Adrenal gland (tissue), 19 donors: ENCODE measurements at places on chromosomes 4 and X.

DNA sequence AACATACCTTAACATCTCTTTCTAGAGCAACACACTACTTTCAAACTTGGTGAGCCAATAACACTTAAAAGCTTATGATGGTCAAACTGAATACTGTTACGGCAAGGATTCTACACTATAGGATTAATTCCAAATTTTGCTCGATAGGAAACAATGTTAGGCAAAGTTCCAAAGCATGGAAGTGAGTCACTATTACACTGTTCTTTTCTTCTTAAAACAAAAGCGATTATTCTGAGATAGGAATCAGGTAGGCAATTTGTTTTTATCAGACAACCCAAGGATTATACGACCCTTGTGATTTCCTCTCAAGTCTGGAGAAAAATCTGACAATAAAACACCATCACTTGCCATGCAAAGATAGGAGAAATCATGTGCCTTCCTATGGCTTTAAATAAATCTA, 81.5 kb downstream of the HUWE1 start:
- peaks cover 41% of the 10 kb centered on the region for H3K36me3 ChIP-seq
- no peak overlapping the region for H3K4me3 ChIP-seq
- H3K27me3 ChIP-seq, result peaks cover 8% of the 10 kb centered on the region
- DNase-seq, result no peak
- no peaks in the 10 kb centered on the region for H3K4me1 ChIP-seq
- H3K27ac ChIP-seq, result no peak overlapping the region

- H3K4me3 ChIP-seq, result no peak overlapping the region
- no peaks in the 10 kb centered on the region for H3K36me3 ChIP-seq
- no peaks in the 10 kb centered on the region for H3K4me1 ChIP-seq
- DNase-seq, result no peak
Measured at GRCh38 chr4:123547216-123548165, 150.9 kb downstream of the SPRY1 start.

DNA sequence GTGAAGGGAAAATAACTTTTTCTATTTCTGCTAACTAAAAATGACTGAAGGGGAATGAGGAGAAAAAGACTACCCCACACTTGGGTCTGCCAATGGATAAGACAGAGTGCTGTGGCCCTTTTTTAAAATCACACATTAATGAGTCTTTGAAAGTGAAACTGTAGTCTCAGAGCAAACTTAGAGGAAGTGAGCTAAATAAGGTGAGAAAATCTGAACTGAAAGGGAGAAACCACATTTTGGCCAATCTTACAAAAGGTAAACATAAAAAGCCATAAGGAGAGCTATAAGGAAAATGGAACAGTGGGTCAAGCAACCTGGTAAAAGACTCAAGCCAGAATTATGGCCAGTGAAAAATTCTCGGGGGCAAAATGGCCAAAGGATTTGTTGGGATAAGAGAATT, 755.1 kb upstream of the IGFBP7 start:
- H3K4me3 ChIP-seq, result no peak overlapping the region
- H3K4me1 ChIP-seq, result no peaks in the 10 kb centered on the region
- no peak overlapping the region for H3K27ac ChIP-seq
- no peak for DNase-seq
- H3K36me3 ChIP-seq, result no peaks in the 10 kb centered on the region
- H3K27me3 ChIP-seq, result no peaks in the 10 kb centered on the region

GRCh38 chr4:181688872-181689271, 554.3 kb upstream of the TENM3 start:
- no peaks in the 10 kb centered on the region for H3K27me3 ChIP-seq
- no peak overlapping the region for H3K27ac ChIP-seq
- no peak overlapping the region for H3K4me3 ChIP-seq
- DNase-seq, result no peak
- no peaks in the 10 kb centered on the region for H3K4me1 ChIP-seq
- H3K36me3 ChIP-seq, result no peaks in the 10 kb centered on the region

DNA sequence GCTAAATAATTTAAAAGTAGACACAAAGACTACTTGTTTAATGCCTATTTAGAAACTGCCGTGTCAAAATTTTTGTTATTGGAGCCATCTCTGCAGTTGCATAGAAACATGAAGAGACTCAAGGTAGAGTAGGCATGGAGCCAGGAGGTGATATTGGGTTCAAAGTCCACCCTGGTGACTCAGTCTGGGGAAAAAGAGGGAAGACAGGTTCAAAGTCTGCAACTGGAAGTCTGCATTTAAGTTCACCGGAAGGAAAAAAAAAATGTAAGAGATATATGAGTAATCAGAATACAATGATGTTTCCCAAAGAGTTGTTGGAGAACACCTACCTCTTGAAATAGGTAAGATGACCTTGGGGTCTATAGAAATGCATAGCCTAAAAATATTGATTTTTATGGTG, 67.4 kb upstream of the QRFPR start:
- H3K36me3 ChIP-seq, result no peaks in the 10 kb centered on the region
- H3K4me3 ChIP-seq, result no peak overlapping the region
- H3K4me1 ChIP-seq, result no peaks in the 10 kb centered on the region
- no peak for DNase-seq
- no peak overlapping the region for H3K27ac ChIP-seq

- H3K36me3 ChIP-seq, result no peaks in the 10 kb centered on the region
- H3K27me3 ChIP-seq, result no peaks in the 10 kb centered on the region
- H3K27ac ChIP-seq, result no peak overlapping the region
Measured at GRCh38 chrX:15804563-15804962, 14.3 kb downstream of the ZRSR2 start.

DNA sequence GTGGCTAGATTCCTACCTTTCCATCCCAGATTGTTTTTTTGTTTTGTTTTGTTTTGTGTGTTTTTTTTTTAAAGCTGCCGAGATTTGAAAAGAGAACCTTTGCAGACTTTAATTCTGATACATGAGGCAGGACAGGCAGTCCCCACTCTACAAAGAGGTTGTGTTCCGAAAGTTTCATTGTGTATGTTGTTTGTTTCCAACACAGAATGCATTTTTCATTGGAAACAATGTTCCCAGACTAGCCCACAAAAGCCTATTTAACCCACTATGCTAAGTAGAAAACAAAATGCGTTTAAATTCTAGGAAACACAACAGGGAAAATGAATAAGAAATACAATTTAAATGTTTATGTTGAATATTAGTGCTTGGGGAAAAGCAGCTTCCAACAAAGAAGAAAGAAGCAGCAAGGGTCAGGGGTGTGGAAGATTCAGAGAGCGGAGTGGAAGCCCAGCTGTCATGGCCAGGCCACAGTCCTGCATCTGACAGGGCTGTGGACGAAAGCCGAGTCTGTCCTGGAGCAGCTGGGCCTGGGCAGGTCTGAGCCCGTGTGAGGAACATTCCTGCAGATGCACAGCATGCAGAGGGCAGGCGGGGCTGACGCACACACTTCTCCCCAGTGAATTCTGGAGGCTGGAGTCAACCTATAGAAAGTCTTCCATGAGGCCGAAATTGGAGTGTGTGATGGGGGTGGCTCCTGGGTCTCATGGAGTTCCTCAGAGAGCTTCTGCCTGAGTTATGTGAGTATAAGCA, 12.4 kb upstream of the SETD7 start:
- no peaks in the 10 kb centered on the region for H3K4me1 ChIP-seq
- no peaks in the 10 kb centered on the region for H3K36me3 ChIP-seq
- H3K27ac ChIP-seq, result no peak overlapping the region
- no peak for DNase-seq
- H3K27me3 ChIP-seq, result no peaks in the 10 kb centered on the region
- H3K4me3 ChIP-seq, result no peak overlapping the region

- H3K4me3 ChIP-seq, result no peak overlapping the region
- no peaks in the 10 kb centered on the region for H3K36me3 ChIP-seq
- peak; percentile 35 for DNase-seq
Measured at GRCh38 chrX:38817004-38817703, 15.9 kb downstream of the MID1IP1 start.

DNA sequence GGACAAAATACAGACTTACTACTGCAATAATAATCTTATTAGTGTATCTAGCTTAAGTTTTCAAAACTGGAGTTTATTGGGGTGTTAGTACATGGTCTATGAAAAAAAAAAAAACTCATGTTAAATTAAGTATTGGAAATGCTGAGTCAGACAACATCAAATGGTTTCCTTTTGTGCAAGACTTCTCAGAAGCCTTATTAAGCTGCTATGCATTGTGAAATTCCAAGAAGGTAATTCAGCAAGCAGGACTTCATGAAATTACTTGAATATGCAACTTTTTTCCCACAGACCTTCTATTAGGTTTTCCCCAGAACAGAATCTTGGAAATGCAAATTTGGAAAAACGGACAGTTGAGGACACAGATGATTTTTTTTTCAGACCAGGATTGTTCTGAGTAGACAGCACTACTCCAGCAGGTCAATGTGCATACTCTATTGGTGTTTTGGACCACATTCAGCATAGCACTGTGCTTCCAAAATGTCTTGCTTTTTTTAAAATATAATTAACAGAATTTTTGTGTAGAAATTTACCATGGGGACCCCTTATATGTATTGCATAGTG, 568.8 kb upstream of the TENM3 start:
- H3K4me1 ChIP-seq, result no peaks in the 10 kb centered on the region
- no peaks in the 10 kb centered on the region for H3K27me3 ChIP-seq
- no peak for DNase-seq
- no peak overlapping the region for H3K4me3 ChIP-seq
- H3K36me3 ChIP-seq, result no peaks in the 10 kb centered on the region

GRCh38 chrX:129472116-129472515, 51.2 kb downstream of the SMARCA1 start:
- H3K27ac ChIP-seq, result no peak overlapping the region
- no peaks in the 10 kb centered on the region for H3K36me3 ChIP-seq
- DNase-seq, result no peak
- no peaks in the 10 kb centered on the region for H3K4me1 ChIP-seq

DNA sequence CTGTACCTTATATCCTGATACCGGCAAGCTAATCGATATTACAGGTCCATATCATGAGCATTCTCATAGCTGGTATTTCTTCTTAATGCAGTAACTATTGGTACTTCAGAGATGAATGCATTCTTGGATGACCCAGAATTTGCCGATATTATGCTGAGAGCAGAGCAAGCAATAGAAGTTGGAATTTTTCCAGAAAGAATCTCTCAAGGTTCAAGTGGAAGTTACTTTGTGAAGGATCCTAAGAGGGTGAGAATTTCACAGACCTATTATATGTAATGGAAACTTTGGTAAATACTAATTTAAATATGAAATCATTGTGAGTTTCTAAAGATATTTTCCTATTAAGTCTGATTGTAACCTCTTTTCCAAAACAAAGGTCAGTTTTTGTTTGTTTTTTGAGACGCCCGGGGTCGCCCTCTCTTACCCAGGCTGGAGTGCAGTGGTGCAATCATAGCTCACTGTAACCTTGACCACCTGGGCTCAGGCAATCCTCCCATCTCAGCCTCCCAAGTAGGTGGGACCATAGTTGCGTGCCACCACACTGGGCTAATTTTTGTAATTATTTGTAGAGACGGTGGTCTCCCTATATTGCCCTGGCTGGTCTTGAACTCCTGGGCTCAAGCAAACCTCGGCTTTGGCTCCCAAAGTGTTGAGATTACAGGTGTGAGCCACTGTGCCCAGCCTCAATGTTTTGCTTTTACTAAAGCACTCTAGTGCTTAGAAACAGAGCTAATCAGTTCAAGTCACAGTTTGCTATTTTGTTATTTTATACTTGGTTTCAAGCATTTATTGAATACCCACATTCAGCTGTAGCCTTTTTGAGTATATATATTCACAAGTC, 18.6 kb downstream of the PI4K2B start:
- H3K4me3 ChIP-seq, result no peak overlapping the region
- no peak for DNase-seq
- H3K27ac ChIP-seq, result no peak overlapping the region
- H3K27me3 ChIP-seq, result no peaks in the 10 kb centered on the region
- peaks cover 7% of the 10 kb centered on the region for H3K4me1 ChIP-seq

- no peak overlapping the region for H3K4me3 ChIP-seq
- peaks cover 5% of the 10 kb centered on the region for H3K27me3 ChIP-seq
- no peaks in the 10 kb centered on the region for H3K4me1 ChIP-seq
- no peak overlapping the region for H3K27ac ChIP-seq
- H3K36me3 ChIP-seq, result no peaks in the 10 kb centered on the region
- no peak for DNase-seq
Measured at GRCh38 chr4:15168759-15169158, 166.5 kb downstream of the CPEB2 start.

DNA sequence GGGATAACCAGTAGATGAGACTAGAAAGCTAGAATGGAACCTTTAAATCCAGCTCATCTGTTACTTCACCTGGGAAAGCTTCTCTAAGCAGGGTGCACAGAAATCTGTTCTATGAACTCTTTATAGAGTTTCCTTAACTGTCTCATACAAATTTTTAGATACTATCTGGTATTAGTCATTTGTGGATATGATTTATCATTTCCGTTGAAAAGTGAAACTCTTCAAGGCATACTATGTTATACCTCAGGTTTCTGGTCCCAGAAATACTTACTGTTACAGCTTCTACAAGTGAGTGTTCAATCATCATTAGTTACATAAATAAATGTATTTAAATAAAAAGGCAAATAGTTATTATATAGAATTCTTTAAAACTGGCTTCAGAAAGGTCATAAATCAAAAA, 298.3 kb upstream of the AGA start:
- no peaks in the 10 kb centered on the region for H3K4me1 ChIP-seq
- no peak overlapping the region for H3K4me3 ChIP-seq
- DNase-seq, result no peak
- no peaks in the 10 kb centered on the region for H3K27me3 ChIP-seq
- no peak overlapping the region for H3K27ac ChIP-seq

GRCh38 chr4:41134581-41134980, 79.8 kb downstream of the APBB2 start:
- H3K27me3 ChIP-seq, result no peaks in the 10 kb centered on the region
- peaks cover 32% of the 10 kb centered on the region for H3K4me1 ChIP-seq
- no peak overlapping the region for H3K27ac ChIP-seq

GRCh38 chrX:116142976-116143375, 27.6 kb upstream of the AGTR2 start:
- H3K4me3 ChIP-seq, result no peak overlapping the region
- DNase-seq, result no peak
- no peaks in the 10 kb centered on the region for H3K36me3 ChIP-seq

- peak; percentile 71 for DNase-seq
- H3K27me3 ChIP-seq, result no peaks in the 10 kb centered on the region
- no peaks in the 10 kb centered on the region for H3K36me3 ChIP-seq
Measured at GRCh38 chr4:6674500-6675149, 19.1 kb upstream of the S100P start.

GRCh38 chr4:81353861-81354260, 117.8 kb downstream of the RASGEF1B start:
- H3K27me3 ChIP-seq, result no peaks in the 10 kb centered on the region
- no peaks in the 10 kb centered on the region for H3K4me1 ChIP-seq
- no peak for DNase-seq

- no peaks in the 10 kb centered on the region for H3K36me3 ChIP-seq
- no peaks in the 10 kb centered on the region for H3K4me1 ChIP-seq
- no peak overlapping the region for H3K4me3 ChIP-seq
- no peak overlapping the region for H3K27ac ChIP-seq
- no peaks in the 10 kb centered on the region for H3K27me3 ChIP-seq
- DNase-seq, result no peak
Measured at GRCh38 chr4:187357821-187358220, 634.2 kb upstream of the FAT1 start.

GRCh38 chr4:73221734-73222133, 36.9 kb downstream of the ANKRD17 start:
- DNase-seq, result no peak
- no peak overlapping the region for H3K27ac ChIP-seq
- H3K4me1 ChIP-seq, result peaks cover 23% of the 10 kb centered on the region
- H3K36me3 ChIP-seq, result no peaks in the 10 kb centered on the region
- no peaks in the 10 kb centered on the region for H3K27me3 ChIP-seq

GRCh38 chrX:15956681-15957080, 102.1 kb upstream of the AP1S2 start:
- H3K36me3 ChIP-seq, result no peaks in the 10 kb centered on the region
- H3K4me3 ChIP-seq, result no peak overlapping the region
- H3K27ac ChIP-seq, result no peak overlapping the region
- no peak for DNase-seq
- no peaks in the 10 kb centered on the region for H3K27me3 ChIP-seq
